ENCODE measurements at places on chromosomes 5 and 9. TPM values are rescaled to one million over a fixed set of nuclear protein-coding genes. Genes with fewer than 3 reads are reported as not detected.

SEC61B gene
- 99.0 TPM for total RNA-seq

CDC26 gene
- 20.4 TPM for total RNA-seq

- DNase-seq: no peak
These were observed 50.1 kb upstream of the PWWP2A start for GRCh38 chr5:160169326-160169725.

GRCh38 chr5:131245312-131245711 is 18.5 kb upstream of the CDC42SE2 start:
- DNase-seq: no peak

Measured in tibial nerve (tissue), 4 donors.